ENCODE measurements at places on chromosomes 6 and 20.

- DNase-seq, result no peak
Observed at GRCh38 chr6:32483968-32484613, 44.4 kb downstream of the HLA-DRA start.

DNA sequence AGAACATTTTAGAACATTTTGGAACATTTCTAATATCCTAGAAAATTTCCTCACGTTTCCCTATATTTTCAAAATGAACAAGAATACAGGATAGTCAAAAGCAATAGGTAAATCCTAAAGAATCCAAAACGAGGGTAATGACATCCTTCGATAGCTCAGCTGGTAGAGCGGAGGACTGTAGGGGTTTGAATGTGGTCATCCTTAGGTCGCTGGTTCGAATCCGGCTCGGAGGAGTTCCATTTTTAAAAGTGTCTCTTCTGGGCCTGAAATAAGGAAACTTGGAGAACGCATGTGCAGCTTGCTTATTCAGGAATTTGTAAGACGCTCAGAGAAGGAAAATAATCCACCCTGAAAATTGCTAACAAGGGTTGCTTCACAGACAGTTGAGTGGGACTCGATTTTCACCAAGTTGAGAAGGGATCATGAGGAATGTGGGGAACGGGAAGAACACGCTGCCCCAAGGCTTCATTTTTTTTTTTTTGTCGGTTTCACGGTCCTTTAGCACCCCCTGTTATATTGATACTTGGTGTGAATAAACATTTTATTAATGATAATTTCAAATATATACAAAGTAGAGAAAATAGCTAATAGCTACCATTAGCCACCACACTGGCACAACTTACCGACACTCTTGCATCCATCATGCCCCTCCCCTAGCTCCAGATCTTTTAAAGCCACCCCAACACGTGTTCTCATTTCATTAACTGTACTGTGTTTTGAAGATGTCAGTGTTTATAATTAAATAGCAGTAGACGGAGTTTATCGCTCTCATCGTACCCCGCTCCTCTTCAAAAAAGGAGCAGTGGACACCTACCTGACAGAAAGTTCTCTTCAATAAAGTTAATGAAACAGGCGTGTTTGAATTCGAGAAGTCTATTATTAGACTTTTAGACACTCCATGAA lies 1.8 kb upstream of the ABT1 start:
- DNase-seq, result no peak

GRCh38 chr6:21971541-21971940 lies 325.3 kb downstream of the PRL start:
- DNase-seq, result no peak

- DNase-seq, result no peak
Observed at GRCh38 chr6:2008383-2008976, 236.9 kb downstream of the GMDS start.

Data from left renal pelvis (tissue), 4 donors.